ENCODE measurements at places on chromosomes 7 and 10. TPM values are rescaled to one million over a fixed set of nuclear protein-coding genes. Genes with fewer than 3 reads are reported as not detected.

GRCh38 chr7:44987996-44988395 lies 9.2 kb upstream of the MYO1G start:
- no peak for DNase-seq

Gene SLC26A3
- polyA plus RNA-seq, result 122 TPM

DNA sequence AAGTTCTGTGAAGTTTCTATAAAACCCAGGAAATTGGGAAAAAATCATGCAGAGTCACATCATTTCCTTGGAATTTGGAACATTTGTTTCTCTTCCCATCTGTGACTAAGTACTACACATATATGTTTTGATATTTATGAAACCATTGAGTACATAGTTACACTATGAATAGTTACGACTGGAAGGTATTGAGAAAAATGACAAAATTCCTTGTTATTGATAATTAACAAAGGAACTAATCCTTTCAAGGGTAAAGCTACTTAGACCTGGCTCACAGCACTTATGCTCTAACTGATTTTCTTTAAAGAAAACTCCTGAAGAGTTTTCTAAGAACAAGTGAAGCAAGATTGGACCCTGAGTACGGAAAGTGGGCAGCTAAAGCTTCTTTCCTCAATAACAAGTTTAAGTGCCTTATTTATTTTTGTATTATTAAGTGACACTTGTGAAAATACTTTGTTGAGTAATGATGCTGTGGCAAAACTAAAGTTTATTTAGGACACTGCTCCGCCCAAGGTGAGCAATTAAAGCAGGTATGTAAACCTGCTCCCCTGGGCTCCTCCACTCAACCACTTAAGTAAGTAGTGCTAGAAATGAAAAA lies 12.0 kb upstream of the GLCCI1 start:
- DNase-seq, result no peak

DNA sequence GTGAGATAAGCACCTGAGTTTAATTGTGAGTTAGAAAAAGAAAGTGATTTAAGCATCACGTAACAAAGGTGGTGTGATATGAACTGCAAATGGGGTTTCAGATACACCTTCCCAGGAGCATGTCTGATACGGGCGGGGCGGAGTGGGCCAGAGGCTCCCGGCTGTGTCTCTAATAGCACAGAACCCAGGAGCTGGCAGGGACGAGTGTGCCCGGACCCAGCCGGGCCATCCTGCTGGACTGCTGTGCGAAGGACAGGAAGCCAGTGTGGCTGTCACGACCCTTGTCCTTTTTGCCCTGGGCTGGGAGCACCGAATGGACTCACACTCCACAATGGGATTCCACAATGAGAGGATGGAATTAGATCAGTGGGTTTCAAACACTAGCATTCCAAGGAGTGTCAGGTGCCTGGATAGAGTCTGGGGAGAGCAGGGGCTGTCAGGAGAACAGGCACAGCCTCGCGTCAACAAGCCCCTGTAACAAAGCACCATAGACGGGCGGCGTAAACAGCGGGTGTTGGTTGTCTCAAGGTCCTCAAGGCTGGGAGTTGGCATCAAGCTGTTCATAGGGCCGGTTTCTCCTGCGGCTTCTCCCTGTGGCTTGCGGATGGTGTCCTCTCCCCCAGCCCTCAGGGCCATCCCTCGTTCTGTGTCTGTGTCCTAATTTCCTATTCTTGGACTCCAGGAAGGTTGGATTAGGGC lies 242.6 kb upstream of the PITRM1 start:
- DNase-seq, result no peak

GRCh38 chr10:58010073-58010702 lies 257.5 kb downstream of the IPMK start:
- no peak for DNase-seq

- no peak for DNase-seq
These were observed 26.7 kb upstream of the SLF2 start for GRCh38 chr10:100886091-100886490.

Gene CALHM3
- polyA plus RNA-seq, result 0.13 TPM

- DNase-seq, result no peak
These were observed 1.8 kb downstream of the CLEC2L start for GRCh38 chr7:139525239-139525638.

GRCh38 chr10:110032801-110033700 lies 25.3 kb downstream of the ADD3 start:
- DNase-seq, result no peak

GRCh38 chr7:134113655-134114054 lies 13.5 kb upstream of the LRGUK start:
- DNase-seq, result peak; percentile 0

DNA sequence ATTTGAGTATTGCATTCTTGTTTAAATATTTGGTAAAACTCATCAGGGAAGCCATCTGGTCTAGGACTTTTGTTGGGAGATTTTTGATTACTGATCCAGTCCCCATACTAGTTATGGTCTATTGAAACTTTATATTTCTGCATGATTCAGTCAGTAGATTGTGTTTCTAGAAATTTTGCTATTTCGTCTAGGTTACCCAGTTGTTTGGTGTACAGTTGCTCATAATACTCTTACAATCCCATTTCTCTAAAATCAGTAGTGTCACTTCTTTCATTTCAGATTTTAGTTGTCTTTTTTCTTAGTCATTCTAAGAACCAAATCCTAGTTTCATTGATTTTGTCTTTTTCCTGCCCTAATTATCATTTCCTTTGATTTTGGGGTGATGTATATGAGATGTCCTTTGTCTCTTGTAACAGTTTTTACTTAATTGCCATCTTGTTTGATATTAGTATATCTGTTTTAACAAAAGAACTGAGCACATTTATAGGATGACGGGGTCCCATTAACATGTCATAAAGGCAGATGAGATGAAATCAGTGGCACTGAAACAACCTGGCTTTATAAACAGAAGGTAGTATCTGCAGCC lies 7.9 kb downstream of the MALSU1 start:
- DNase-seq, result no peak

Gene CTTNBP2
- 2.7 TPM for polyA plus RNA-seq

GRCh38 chr7:31695859-31696614 lies 9.0 kb downstream of the PPP1R17 start:
- DNase-seq, result no peak

Gene DPYSL4
- polyA plus RNA-seq, result 1.0 TPM

Gene TAS2R4
- not detected for polyA plus RNA-seq

GRCh38 chr7:127938588-127938987 lies 92.6 kb downstream of the LRRC4 start:
- no peak for DNase-seq

Gene C10orf67
- polyA plus RNA-seq, result 0.10 TPM

DNA sequence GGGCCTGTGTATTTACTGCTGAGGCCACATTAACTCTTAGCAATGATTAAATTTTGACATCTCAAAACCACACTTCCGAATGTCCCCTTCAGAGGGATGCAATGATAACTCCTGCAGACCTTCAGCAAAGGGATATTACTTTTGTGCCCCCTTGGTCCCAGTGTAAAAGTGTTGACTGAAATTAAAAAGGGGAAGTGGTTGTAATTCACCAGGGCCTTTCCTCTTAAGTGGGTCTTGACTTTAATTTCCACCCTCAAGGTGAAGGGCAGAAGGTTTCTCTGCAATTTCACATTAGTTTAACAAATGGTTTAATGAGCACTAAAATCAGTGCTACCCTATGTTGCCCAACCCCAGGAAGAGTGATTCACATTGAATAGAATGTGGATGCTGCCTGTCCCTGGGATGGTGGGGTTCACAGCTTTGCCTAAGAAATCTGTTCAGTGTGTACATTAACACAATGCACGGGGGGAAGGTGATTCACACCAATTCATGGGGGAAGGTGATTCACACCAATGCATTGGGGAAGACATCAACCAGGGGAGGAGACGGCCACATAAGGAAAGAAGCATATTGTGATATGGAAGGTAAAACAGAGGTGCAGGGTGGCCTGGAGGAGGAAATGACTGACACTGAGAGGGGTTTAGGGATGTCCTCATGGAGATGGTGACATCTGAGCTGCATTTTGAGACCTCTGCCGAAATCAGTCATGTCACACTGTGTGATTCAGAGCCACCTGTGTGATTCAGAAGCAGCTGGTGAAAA lies 19.4 kb upstream of the TNS3 start:
- no peak for DNase-seq

- DNase-seq, result no peak
These were observed 59.4 kb downstream of the ST7 start for GRCh38 chr7:117012696-117013095.

DNA sequence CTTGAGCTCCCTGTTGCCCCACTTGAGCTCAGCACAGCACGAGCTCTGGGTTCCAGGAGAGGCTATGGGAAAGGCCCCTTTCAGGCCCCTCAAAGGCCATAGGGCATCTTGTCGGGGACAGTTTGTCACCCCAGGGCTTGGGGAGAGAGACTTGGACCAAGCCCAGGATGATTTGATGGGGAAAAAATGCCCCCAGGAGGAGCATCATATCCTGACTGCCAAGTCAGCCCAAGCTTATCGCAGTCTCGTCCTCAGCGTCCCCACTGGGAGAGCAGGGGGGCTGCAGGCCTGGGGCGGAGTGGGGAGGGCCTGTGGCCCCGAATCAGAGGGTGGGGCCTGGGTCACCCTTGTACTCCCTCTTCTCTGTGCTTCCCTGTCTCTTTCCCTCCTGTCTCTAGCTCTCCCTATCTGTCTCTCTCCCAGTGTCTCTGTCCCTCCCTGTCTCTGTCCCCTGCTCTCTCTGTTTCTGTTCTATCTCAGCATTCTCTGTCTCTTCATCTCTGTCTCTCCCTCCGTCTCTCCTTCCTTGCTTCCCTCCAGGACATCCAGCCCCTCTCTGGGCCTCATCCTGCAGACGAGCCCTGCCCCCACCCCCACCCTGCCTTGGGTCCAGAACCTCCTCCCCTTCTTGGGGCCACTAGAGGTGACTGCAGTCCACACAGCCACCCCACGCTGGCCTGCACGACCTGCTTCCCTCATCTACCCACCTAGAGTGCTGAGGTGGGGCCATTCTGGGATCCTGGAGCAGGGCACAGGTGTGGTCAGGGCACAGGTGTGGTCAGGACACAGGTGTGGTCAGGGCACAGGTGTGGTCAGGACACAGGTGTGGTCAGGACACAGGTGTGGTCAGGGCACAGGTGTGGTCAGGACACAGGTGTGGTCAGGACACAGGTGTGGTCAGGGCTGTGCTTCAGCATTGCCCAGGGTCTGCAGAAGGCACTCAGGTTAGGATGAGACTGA lies 17.3 kb upstream of the GRIFIN start:
- DNase-seq, result no peak

GRCh38 chr10:35007858-35008301 lies 82.3 kb downstream of the CUL2 start:
- DNase-seq, result no peak

Gene LIPJ
- polyA plus RNA-seq, result not detected

DNA sequence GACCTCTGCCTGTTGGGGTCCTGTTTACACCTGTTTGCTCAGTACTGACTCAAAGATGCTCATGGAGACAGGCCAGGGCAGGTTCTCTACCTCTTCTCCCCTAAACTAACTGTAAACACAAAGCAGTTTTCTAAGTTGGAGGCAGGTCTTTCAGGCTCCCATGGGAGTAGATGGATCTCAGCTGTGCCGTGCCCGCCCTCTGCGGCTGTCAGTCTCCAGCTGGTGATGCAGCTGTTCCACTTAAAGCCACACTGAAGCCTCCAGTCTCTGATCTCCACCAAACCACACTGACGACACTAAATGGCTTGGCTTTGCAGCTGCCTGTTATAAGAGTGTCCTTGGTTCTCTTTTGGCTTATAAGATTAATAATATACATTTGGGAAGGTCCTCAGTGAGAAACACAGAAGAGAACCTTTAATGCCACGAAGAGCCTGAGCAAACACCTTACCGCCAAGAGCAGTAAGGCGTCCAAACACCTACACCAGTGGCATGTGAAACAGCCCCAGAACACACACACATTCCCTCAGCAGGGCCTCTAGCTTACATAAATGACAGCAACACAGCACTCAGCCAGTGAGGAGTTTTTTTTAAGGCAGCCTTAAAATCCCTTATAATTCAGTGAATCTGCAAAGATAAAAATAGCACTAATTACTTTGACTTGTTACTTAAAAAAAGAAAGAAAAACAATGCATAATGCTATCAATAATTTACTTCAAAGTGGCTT lies 60.4 kb upstream of the KCNIP2 start:
- DNase-seq, result no peak

DNA sequence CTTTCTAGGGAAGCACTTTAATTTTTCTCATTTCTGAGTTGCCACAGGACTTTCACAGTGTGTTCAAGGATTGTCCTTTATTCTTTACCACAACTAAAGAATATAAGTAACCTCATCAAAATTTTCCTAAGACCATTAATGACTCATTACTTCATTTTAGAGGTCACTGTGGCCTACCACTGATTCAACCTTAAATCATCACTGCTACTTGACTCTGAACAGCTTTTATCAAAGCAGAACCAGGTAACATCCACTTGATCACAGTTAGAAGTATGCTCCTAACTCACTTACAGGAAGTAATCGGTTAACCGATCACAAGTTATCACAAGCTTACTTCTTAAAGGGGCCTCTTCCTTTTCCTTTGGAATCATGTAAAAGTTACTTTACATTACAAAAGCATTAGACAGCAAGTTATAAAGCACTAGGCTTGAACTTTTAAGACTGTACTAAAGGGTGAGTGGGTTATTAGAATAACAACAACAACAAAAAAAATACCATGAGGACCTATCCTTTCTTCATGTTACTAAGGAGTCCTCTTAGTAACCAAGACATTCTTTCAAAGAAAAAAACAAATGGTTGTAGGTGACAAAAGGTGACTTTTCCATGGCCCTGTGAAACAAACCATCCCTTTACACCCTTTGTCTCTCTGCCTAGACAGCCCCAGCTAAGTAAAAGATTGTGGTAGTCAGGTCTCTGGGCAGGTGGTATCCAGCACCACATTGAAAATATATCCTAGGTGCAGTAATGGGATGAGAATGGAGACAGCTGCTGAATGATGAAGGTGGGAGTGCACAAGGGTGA lies 40.0 kb upstream of the PDK4 start:
- no peak for DNase-seq

- no peak for DNase-seq
These were observed 28.9 kb downstream of the RAB11FIP2 start for GRCh38 chr10:118017850-118018249.

Gene TEX47
- not detected for polyA plus RNA-seq

DNA sequence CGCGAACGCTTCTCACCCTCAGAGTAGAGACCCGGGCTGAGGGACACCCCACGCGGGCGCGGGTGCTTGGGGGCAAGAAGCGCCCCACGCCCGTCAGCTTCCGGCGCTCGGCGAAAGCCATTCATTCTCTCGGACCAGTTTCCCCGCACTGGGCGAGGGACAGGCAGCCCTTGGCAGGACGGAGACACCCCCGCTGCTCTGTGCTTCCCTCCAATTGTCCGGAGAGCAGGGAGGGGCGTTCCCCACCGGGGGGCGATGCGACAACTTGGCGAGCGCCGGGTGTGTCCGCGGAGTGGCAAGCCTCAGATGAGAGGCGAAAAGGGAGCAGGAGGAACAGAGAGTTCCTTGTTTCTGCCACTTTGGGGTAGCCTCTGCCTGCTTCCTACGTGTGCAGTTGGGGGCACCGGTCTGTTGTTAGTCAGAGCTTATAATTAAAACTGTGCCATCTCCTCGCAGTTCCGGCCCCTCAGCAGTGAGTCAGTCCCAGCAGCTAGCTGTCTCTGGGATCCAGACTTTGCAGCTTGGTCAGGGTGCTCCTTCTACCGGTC lies 1.7 kb downstream of the GPR158 start:
- DNase-seq, result no peak
